ENCODE measurements at places on chromosomes 12 and 14.

DNA sequence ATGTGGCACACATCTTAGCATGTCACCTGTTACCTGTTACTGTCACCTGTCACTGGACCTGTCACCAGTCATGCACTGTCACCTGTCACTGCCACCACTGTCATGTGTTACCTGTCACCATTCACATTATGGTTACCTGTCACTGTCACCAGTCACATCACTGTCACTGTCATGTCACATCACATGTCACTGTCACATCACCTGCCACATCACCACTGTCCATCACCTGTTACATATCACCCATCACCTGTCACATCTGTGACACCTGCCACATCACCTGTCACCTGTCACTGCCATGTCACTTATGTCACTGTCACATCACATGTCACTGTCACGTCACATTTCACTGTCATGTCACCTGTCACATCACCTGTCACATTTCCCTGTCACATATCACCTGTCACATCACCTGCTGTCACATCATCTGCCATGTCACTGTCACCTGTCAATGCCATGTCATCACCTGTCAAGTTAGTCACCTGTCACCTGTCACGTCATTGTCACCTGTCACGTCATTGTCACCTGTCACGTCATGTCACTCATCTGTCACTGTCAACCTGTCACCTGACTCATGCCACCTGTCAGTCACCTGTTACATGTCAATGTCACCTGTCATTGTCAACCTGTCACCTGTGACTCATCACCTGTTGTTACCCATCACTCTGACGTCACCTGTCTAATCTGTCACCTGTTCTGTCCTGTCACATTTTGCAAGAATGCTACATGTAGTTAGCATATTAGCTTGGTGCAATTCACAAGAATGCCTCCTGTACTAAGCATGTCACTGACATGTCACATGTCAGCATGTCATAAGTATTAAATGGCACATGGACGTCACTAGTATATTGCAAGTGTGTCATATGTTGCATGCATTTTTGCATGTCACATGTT, 29.0 kb upstream of the TESC start:
- no peak for DNase-seq

GRCh38 chr12:88469154-88469553, 111.1 kb downstream of the KITLG start:
- no peak for DNase-seq

- DNase-seq, result no peak
These were observed 52.3 kb downstream of the SOCS2 start for GRCh38 chr12:93624595-93625294.

- DNase-seq, result no peak
These were observed 6.9 kb downstream of the KRT4 start for GRCh38 chr12:52806821-52807543.

GRCh38 chr14:104103061-104103445, 17.6 kb downstream of the ASPG start:
- no peak for DNase-seq

- DNase-seq, result no peak
These were observed 13.6 kb upstream of the LEMD3 start for GRCh38 chr12:65155784-65156183.

GRCh38 chr12:69495071-69495470, 24.9 kb downstream of the FRS2 start:
- DNase-seq, result no peak

GRCh38 chr12:4857472-4858291, 52.0 kb upstream of the KCNA1 start:
- DNase-seq, result peak; percentile 77

- no peak for DNase-seq
These were observed 73.4 kb upstream of the AVPR1A start for GRCh38 chr12:63224396-63224795.

GRCh38 chr12:120006258-120006975, 17.4 kb downstream of the BICDL1 start:
- no peak for DNase-seq

DNA sequence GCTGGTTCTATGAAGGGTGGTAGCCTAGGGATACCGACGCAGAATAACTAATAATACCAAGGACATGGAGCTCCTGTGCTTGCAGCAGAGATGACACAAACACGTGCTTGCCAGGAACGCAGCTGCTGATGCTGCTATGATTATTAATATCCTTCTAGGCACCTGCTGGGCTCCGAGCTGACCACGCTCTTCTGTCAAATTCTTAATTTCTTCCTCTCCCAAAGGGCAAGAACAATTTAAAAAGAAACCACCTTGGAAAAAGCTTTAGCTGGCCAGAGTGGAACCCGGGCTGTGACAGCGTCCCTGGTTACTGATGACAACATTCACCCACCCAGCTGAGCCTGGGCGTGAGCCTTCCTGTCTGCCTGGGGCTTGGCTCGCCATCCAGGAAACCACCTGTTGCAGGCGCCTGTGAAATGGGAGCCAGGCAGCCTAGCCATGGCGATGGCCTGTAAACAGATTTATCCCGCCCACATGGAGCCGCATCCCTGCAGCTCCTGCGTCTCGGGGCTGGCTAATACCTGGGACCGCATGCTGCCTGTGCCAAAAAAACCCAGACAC, 28.8 kb downstream of the CLMN start:
- DNase-seq, result no peak

DNA sequence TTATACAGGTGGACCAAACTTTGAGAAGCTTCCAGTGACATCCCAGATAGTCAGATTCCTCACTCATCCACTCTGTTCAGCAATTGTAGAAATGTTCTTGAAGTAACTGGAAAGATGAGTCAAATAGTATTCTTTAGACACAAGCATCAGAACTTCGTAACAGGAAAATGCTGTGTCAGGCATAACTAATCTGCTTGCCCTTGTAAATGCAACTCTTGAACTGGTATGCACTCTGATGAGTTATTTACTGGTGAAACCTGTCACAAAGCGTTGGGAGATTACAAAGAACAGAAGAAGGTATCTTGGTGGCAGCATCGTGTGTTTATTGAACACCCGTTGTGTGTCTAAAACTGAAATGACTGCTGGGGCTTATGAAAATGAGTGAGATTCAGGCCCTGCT, 10.8 kb upstream of the DUSP6 start:
- DNase-seq, result no peak

GRCh38 chr12:2667716-2668440, 126.9 kb upstream of the FKBP4 start:
- no peak for DNase-seq

GRCh38 chr12:63863658-63864453, 19.4 kb downstream of the SRGAP1 start:
- DNase-seq, result no peak

DNA sequence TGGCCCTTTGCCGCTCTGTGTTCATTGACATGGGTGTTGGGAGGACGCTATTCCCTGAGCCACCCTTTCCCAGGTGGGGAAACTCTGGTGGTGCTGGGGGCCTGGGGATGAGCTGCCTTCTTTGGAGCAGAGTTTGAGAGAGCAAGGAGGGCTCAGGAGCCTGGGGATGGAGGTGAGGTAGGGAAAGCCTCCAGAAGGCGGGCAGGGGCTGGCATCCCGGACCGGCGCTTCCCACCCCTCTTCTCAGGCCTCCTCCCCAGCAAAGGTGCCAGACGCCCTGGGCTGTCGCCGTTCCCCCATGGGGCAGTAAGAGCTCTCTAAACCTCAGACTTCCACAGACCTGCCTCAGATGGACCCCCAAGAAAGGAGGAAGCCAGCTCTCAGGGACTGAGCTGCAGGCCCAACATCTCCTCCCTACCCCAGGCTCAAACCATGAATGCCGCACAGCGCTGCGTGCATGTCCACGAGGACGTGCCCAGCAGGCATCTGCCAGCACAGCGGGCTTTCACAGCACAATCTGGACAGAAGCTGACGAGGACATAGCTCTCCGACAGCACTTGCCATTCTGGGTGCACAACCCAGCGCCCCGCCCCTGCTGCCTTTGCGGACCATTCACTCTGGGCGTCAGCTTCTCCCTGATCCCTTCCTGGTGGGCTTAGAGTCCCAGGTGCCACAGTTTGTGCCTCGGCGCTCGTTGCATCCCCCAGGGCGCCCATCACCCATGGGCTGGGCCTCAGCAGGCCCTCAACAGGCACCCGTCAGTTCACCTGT, 14.9 kb upstream of the TTC7B start:
- DNase-seq, result no peak

- DNase-seq, result no peak
These were observed 1.5 kb downstream of the PLEKHA5 start for GRCh38 chr12:19131025-19131444.

- no peak for DNase-seq
These were observed 27.2 kb downstream of the PROX2 start for GRCh38 chr14:74848768-74849167.

GRCh38 chr14:53128303-53129028, 24.7 kb downstream of the DDHD1 start:
- DNase-seq, result no peak

GRCh38 chr12:81417056-81417455, 339.2 kb downstream of the ACSS3 start:
- no peak for DNase-seq

DNA sequence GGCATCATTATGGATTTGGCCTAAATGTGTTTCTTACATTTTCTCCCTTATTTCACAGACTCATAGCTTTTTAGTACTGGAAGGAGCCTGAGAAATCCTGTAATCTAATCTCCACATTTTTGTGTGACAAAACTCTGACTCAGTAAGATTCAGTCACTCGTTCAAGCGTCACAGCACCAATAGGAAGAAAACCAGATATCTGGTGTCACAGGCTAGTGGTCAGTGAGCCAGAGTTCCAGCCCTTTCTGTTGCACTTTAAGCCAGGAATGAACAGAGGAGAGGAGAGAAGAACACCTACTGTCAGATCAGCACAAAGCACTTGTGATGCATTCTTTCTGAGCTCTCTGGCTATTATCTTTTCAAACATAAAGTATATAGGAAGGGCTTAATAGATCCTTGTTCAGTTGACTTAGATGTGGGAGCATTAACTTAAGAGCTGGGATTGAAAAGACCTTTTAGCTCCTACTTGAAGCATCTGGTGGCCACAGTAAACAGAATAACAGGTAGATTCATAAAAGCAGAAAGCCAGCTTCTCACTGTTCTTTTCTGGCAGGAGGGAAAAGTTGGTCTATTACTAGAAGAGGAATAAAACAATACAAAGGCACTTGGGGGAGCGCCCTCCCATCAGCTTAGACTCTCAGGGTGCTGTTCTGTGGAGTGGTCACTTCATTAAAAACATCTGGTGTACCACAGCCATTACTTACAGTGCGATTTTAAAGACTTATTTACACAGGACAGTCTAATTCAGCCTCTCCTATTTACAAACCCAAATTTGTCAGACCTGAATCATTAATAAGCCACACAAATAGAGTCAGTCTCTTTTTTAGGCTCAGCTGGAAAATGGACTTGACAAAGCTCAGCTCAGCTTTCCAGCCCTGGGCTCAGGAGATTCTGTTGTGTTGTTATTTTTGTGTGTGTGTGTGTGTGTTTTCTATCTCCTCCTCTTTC, 12.2 kb upstream of the NID2 start:
- no peak for DNase-seq

DNA sequence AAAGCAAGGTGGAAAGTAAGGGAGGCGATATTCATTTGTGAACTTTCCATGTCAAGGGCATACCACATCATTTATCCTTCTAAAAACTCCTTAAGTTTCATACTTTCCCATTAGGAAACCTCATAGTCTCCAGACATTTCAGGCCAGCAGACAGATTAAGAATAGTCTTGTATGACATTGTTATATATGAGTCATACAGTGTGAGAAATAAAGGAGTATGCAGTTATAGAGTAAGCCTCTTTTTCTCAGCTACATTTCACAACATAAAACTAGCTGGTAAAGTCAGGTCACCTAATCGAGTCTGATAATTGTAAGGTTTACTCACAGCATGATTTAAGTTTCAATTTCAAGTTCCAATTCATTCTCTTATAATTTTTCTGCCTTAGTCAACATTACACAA, 164.3 kb downstream of the GRIP1 start:
- no peak for DNase-seq

- DNase-seq, result no peak
These were observed 11.2 kb downstream of the AHNAK2 start for GRCh38 chr14:104966981-104967385.

DNA sequence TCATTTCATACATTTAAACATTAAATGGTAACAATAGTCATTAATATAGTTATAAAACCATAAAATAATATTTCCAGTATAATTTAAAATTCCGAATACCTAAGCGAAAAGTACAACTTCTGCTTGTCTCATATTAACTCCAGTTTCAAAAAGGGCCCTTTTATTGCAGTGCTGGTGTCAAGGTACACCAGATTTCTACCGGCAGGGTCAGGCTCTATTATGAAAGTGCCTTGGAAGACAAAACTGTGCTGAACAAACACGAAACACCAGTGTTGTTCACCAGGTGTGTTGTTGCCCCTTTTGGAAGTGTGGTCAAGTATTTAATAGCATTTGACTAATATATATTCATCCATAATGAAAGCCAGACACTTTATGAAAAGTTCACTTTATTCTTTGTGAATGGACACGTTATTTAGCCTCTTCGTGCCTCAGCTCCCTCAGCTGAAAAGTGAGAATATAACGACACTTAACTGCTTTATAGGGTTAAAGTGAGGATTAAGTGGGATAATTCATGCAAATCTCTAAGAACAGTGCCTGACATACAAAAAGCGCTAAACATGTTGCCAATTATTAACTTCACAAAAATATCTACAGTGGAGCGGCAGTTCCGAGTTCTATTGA, 20.3 kb upstream of the GNS start:
- no peak for DNase-seq

DNA sequence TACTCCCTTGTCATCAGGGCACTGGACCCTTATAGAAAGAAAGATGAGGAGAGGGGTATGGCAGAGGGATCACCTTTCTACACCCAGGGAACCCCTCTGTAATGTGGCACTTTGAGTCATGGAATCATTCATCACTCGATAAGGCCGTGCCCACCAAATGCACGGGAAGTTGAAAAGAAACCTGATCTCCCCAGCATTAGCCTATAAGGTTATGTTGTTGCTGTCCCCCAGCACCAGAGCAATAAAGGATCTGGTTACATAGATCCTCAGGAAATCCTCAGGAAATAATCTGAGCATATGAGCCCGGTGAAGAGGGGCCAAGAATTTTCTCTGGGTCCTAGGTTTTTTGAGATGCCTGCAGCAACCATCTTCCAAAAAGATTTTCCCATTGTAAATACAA, 148.8 kb upstream of the CRY1 start:
- no peak for DNase-seq

GRCh38 chr14:90999299-90999698, 61.1 kb downstream of the RPS6KA5 start:
- DNase-seq, result no peak

- no peak for DNase-seq
These were observed 41.7 kb downstream of the BLTP3B start for GRCh38 chr12:100101000-100101399.

DNA sequence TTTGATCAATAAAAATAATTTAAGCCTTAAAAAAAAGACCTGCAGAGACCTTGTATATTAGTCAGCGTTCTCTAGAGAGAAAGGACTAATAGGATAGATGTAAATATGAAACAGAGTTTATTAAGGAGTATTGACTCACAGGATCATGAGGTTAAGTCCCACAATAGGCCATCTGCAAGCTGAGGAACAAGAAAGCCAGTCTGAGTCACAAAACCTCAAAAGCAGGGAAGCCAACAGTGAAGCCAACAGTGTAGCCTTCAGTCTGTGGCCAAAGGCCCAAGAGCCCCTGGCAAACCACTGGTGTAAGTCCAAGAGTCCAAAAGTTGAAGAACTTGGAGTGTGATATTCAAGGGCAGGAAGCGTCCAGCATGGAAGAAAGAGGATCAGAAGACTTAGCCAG, 66.3 kb downstream of the TBX5 start:
- no peak for DNase-seq

- DNase-seq, result no peak
These were observed 67.8 kb downstream of the NTF3 start for GRCh38 chr12:5499566-5500330.

- no peak for DNase-seq
These were observed 121.3 kb upstream of the CCND2 start for GRCh38 chr12:4152145-4152795.
